ENCODE measurements at places on chromosomes 5 and 9.

DNA sequence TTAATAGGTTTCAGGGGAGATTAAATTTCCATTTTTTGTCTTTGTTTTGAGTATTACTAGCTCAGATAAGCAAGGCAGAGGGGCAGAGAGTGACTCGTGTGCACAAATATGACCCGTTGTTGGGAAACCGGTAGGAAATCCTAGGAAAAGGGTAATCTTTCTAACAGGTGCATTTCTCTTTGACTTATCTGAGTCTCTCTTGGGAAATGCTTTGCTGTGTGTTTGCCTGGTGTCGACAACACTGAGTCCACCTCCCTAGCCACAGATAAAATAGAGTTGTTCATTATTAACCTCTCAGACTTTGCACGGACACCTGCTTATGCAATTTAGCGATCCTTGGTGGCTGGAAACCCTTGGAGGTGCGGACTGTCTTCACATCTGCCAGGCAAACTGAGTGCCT, 164.2 kb downstream of the FGF1 start:
- no peak for DNase-seq

DNA sequence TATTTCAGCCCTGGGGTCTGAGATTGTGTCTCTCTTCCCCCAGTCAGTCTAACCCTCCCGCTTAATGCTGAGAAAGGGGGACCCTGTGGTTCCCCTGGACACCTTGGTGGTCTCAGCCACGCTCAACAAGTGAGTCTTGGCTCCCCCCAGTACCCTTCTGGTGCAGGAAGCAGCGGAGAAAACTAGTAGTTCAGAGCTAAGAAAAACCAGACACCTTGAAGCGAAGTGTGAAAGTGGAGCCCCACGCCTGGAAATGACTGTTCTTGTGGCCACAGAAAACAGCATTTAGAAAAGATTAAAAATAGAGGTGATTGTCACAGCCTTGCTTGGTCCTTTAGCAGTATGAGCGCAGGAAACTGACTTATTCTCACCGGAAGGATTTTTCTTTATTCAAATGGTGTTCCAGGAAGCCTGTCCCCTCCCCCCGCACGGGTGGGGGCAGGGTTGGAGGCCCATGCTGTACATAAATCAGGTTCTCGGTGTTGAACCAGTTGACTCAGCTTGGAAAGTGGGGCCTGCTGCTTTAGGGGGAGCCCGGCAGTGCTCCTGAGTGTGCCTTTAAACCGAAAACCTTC, 8.1 kb downstream of the ARPC5L start:
- no peak for DNase-seq

- no peak for DNase-seq
Measured at GRCh38 chr9:113222482-113222841, 1.1 kb downstream of the SLC31A1 start.

DNA sequence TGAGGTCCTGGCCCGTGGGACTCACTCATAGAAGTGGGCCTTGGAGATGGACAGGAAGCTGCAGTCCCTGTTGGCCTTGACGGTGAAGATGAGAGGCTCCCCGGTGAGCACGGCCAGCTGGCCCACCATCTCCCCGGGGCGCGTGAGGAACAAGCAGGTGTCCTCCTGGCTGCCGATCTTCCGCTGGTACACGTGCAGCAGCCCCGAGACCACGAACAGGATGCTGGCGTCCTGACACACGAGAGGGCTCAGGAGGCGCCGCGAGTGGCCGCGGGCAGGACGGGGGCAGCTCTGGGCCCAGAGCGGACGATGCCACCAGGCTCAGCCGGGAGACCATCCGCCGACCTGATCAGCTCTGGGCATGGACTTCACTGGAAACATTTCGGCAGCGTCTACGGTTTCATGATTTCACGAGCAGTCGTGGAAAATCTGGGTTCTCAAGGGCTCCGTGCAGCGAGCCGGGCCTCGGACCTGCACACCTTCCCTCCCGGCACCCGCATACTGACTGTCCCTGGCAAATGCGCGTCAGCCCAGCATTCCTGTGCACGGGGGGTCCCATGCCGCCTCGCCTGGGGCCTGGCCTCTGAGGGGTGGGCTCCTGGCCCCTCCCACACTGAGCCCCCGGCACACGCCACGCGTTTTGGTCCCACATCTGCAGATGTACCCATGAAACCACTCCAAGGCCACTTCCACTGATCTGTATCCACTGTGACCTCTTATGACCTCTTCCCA, 41.7 kb upstream of the NSMF start:
- DNase-seq: no peak

DNA sequence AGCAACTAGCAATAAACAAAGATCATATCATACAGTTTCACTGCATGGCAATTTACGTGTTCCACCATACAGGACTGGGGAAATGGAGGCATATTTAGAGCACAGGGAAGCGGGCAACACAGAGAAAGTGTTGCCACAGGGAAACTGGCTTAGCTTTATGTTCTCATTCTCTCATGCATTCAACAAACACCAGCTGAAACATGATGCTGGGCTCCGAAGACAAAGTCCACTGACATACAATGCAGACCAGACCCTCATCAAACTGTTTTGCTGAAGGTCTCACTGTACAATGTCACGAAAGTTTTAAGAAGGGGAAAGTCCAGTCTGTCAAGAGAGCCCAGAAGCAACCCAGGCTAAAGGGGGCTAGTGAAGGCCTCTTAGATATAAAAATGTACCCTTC, 115.1 kb downstream of the MAPKAP1 start:
- no peak for DNase-seq

GRCh38 chr5:14237317-14238086, 94.4 kb downstream of the TRIO start:
- no peak for DNase-seq

DNA sequence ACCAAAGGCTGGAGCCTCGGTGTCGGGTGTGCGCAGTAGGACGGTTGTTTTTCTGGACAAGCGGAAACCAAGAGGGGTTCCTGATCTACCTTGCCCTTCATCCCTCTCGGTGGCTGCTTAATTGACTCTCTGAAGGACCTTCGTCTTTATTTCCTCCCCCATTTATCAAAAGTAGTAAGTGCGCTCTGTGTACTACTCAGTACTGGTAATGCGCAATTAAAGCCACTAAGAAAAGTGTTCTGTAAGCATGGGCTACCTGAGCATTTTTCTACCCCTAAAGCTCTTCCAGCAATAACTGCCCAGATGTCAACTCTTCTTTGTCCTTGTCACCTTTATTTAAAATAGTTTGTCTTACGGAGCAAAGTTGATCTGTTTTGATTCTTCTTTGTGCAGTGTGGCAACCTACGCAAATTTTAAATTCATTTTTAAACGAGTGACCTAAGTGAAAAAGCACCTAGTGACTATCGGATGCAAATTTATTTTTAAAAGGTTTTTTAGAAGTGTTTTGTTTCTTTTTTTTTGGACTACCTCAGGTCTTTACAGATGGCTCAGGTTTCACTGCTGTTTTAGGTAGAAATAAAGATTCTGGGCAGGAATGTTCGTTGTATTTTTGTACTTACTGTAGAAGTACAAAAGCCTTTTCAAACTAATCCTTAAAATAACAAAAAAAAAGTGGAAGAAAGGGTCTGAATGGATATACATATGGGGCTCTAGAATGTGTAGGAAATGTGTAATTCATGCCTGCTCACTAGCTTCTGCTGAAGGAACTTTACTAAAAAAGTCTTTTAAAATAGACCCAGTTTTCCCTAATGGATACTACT, 2.0 kb downstream of the JMY start:
- DNase-seq: no peak

DNA sequence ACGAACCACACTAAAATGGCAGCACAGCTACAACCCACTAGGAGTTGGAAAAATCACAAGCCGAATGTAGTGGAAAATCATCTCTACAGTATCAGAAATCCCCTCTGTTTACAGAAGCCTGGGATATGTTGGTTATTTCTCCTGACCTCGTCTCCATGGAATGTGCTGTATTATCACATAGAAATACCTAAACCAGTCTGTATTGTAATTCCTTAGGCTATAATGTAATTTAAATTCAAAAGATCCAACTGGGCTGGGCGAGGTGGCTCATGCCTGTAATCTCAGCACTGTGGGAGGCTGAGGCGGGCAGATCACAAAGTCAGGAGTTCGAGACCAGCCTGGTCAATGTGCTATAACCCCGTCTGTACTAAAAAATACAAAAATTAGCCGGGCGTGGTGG, 244.8 kb upstream of the MPDZ start:
- DNase-seq: no peak

- no peak for DNase-seq
Measured at GRCh38 chr9:136249877-136250559, 4.4 kb upstream of the QSOX2 start.

GRCh38 chr9:112631313-112632070, 86.4 kb downstream of the INIP start:
- DNase-seq: no peak

- no peak for DNase-seq
Measured at GRCh38 chr5:153799466-153799865, 239.2 kb downstream of the FAM114A2 start.

GRCh38 chr9:5511935-5512580, 1.7 kb downstream of the PDCD1LG2 start:
- no peak for DNase-seq

- DNase-seq: no peak
Measured at GRCh38 chr9:37414503-37414943, 8.0 kb upstream of the GRHPR start.

GRCh38 chr9:102855641-102856040, 139.5 kb upstream of the CYLC2 start:
- no peak for DNase-seq

GRCh38 chr5:88769165-88769564, 113.8 kb downstream of the MEF2C start:
- no peak for DNase-seq

DNA sequence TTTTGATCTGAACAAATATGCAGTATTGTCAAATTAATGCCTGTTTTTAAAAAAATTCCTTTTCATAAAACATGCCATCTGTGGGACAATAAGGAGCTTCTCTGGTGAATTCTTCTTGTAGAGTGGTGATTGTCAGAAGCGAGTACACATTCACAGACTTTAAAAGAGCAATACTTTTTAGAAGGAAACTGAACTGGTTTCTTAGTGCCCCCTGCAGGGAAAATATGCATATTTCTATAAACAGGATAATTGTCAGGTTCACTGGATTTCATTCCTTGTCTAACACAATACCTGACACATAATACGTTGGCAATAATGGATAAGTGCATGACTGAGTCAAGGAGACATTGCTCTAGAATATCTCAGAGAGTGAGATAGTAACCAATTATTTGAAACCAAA, 133.7 kb downstream of the KIF4B start:
- no peak for DNase-seq

DNA sequence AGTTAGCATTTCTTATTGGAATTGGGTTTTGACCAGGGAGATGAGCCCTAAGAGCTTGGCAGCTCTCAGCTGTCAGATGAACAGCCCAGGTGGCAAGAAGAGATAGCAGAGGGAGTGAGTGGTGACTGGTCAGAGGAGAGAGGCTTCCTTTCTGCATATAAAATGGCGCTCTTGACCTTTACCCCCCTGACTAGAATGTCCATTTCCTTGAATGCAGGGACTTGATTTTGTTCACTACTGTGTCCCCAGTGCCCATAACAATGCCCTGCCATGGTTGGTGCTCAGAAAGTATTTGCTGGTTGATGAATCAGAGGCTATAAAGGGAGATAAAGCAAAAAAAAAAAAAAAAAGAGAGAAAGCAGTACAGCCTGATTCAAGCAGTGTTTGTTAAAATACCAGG, 7.2 kb downstream of the CHMP5 start:
- no peak for DNase-seq

DNA sequence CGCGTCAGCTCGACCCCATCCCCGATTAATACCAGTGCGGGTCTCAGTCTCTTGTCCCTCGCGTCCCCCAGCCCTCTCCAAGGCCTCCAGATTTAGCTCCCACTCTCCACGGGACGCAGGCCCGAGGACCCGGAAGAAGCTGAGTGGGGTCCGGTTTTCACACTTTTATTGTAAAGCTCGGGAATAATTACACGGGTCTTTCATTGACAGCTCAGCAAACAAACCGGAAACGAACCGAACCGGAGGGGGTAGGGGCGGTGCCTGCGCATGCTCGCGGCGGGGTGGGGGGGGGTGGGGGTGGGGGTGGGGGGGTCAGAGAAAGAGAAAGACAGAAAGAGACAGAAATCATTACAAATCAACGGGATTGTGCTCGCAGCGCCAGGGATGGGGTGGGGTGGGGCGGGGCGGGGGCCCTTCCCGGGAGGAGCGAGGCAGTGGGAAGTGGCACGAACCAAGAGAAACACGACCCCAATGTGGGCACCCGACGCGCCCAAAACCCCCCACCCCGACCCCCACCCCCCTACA, 27.9 kb downstream of the PCDH1 start:
- DNase-seq: no peak

DNA sequence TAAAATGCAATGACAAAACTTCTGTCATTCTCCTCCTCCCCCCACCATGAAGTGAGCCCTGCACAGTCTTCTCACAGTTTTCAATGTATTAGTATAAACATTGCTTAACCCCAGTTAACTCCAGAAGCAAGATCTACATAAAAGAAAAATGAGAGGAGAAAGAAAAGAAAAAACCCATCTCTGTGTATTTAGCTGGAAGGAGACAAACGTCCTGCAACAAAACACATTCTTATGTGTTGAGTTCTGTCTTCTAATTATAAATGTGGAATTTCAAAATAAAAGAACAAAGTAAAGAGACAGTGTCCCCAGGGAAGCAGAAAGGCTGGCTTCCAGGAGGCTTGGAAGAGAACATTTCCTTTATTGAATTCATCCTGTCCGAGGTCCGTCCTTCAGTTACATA, 491.9 kb upstream of the TUSC1 start:
- DNase-seq: no peak

DNA sequence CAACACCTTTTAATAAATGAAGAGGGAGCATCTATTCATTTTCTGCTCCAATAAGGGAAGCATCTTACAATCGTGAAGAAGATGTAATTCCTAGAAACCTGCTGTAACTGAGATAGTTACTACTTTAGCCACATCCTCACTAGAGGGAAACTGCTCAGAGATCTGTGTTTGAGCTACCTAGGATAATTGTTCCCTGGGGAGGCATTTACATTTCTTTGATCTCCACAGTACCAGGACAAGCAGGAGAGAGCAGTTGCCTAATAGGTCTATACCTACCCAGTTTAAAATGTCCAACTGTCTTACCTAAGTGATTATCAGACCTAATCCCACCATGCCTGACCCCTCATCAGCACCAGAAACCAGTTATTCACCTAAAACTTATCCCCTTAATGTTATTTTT, 196.9 kb downstream of the TUSC1 start:
- DNase-seq: no peak

- DNase-seq: no peak
Measured at GRCh38 chr9:128103589-128103962, 24.0 kb downstream of the PTGES2 start.

DNA sequence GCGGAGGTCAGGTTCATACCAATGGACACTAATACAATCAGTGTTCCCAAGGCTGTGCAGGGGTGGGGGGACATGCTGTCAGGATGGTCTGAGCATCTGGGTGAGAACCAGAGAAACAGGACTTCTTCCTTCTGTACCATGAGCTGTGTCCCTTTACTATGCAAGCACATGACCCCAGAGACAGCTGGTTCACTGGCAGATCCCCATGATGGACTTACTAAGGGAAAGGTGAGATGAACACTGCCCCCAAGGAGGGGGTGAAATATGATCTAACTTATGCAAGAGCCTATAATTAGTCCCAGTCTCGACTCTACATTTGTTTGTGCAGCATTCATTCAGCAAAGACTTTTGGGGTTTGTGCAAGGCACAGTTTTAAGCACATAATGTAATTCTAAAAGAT, 91.4 kb downstream of the LIFR start:
- no peak for DNase-seq

GRCh38 chr5:14123551-14123950, 19.6 kb upstream of the TRIO start:
- no peak for DNase-seq

Data from cortex of kidney (tissue), 1 donor.